Urothelium cell line (cell line): ENCODE measurements at places on chromosomes 5 and 9.

GRCh38 chr9:131258698-131259431, 17.4 kb downstream of the FAM78A start:
- no peak for DNase-seq

DNA sequence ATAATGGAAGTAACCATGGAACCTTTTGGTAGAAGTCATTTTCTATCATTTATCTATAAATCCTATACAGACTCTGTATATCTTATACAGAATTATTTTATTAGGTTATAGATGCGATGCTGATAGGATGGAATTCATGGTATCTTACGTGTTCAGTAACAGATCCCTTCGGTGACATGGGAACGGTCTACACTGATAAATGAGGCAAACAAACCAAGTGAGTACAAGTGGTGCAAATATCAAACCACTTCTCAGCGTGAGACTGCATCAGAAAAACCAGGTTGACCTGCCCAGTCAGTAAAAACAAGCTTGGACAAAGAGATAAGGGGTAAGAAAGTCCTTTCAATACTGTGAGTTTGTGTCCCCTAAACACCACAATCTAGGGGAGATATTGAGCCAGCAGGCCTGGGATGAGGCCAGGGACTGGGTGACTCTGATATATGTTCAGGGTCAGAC, 215.5 kb downstream of the GAPVD1 start:
- DNase-seq: no peak

DNA sequence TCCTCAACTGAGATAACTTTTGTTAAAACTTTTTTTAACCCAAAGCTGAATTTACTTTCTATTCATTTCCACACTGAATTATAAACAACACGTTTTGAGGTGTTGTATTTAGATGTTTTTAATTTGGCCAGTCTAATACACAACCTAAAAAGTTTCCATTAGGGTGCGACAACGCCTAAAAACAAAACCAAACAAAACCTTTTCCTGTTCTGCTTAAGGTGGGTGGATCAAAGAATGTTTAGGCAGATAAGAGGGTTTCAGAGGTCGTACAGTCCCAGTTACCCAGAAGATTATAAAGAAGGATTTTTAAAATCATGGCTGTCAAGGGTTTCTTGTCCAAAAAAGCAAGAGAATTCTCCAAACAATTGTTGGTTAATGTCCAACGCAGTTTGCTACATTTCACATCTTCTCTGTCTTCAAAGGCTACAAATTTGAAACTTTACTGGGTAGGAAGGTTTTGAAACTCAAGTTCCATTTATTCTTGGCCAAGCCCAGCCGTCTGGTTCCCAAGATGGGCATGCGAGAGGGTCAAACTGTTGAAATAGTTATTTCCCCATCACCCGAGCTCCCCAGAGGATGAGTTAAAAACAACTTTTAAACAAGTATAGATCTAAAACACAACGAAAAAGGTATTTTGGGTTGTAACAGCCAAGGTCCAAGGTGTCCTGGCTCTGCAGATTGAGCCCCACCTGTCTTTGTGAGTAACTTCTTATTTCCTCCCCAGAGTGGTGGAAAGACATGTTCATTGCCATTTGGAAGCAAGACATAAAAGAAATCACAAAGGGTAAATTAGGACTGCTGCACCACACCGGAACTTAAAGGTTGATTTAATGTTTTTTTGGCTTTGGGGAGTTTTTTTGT, 122.8 kb upstream of the MAP3K1 start:
- no peak for DNase-seq

DNA sequence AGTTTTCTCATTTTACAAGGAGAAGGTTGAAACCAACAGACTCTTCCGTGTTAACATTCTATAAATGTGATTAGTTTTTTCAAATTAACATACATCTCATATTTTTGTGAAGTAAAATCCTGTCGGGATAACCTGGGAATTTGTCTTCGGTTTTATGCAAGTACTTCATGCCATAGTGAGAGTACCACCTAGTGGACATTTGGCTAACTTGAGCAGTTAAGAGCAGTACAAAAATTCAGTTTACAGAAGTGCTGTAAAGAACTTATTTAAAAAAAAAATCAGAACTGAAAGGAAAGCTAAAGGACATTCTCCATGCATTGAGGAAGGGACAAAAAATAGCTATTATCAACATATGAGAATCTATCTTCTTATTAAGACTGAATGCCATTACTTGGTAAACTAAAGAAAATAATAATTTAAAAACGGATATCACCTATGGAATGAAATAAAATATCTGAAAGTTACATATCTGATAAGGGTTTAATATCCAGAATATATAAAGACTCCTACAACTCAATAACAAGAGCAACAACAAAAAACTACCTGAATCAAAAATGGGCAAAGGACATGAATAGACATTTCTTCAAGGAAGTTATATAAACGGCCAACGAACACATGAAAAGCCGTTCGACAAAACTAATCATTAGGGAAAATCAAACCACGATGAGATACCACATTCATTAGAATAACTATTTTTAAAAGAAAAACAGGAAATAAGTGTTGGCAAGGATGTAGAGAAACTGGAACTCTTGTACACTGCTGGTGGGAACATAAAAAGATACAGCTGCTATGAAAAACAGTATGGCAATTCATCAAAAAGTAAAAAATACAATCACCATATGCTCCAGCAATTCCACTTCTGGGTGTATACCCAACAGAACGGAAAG, 117.0 kb upstream of the GNA14 start:
- peak; percentile 25 for DNase-seq

DNA sequence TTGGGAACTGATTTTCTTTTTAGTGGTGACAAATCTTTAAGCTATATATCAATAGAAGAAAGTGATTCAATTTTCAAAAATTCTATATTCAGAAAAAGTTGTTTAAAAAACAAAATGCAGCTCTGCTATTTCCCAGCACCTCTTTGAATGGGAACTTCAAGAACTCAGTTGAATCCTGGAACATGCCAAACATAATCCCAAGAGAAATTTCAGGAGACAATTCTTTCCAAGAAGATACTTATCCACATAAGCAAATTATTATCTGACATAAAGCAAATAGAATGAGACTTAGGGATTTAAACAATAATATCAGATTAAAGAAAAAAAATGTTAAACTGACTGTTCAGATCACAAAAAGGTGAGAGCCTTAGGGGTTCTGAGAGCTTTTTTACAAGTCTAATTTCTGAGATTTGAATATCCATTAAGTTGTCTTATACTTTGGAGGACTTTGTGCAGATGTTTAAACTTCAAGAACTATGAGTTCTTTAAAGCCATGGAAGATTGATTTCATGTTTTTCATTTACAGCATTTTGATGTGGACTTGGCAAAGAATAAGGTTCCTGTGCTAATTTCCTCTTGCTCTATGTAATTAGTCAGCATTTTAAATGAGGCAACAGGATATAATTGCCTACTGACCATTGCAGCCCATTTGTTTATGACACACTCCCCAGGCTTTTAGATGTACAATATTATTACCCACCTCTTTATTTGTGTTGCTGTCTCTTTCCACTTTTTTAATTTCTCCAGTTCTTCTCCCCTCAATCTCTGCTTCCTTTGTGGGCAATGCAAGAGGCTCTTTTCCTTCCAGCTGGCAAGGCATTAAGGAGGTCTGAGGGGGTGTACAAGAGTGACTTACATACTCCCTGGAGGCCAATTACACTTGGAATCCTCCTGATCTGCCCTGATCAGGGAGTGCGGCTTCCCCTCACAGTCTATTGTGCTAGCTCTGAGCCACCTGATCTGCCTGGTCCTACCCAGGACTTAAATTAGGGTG, 419.1 kb downstream of the NR2F1-AS1 start:
- peak; percentile 32 for DNase-seq

GRCh38 chr9:76502746-76503145, 43.8 kb downstream of the GCNT1 start:
- DNase-seq: no peak

GRCh38 chr9:16335788-16336580, 534.5 kb downstream of the BNC2 start:
- DNase-seq: peak; percentile 91

DNA sequence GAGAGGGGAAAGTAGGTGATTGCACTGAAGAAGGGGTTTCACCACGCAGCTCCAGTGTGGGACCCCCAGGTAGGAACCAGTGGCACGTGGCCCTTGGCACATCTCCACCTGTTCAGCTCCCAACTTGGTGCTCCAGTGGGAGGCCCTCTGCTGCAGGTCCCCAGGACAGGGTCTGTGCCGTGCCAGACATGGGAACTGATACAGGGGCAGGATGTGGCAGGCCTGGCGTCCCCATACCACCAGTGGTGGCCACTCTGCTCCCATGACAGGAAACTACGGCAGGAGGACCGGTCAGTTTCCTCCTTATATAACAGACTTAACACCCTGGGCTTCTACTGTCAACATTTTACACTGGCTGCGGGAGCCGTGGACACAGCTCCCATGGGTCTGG, 67.3 kb downstream of the PSMB7 start:
- no peak for DNase-seq

DNA sequence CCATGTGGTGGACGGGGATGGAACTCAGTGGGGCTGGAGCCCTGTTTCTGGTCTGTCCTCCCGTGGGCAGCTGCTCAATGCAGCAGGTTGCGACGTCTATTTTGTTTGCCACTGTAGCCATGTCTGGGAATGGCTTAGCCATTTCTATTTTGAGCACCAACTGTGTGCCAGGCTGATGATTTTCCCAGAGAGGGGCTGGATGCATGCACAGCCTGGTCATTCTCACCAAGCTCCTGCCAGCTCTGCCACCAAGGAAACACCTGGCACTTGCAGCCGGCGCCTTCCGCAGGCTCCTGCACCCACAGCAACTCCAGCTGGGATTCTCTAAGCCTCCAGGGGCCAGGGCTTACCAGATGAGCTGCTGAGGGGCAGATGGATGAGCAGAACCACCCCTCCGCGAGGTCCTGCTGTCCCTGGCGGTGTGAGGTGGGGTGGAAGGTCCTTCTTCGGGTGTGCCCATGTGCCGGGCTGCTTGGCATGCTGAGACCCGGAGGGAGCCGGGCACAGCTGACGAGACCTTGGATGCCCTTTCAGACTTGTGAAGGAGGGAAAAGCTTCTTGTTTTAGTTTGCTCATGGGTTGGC, 151.2 kb downstream of the RXRA start:
- no peak for DNase-seq

DNA sequence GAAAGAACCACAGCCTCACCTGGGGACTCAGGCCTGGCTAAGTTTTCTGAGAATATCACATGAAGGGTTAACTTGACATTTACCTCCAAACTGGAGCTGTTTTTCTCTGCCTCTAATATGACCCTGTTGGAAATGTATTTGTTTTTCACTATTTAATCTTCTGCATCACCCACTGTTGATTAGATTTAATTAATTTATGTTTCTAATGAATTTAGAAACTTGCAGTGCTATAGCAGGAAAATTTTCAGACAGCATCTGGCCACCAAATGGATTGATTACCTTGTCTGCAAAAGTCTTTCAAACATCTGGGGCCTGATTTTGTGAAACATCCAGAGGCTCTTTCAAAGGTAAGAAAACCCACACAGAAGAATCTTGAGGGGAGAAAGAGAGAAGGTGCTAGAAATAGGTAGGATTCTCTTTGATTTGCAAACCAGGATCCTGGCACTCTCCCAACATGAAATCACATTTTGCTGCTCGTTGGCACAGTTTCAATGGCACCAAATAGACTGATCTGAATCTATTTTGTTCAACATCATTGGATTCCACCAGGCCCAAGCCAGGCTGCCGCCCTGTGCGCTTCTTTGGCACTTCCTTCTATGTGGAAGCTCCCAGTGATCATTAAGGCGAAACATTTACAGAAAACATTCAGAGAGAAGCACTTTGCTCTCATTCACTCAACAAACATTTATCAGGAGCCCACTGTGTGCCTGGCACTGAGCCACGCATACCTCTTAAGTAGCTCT, 157.3 kb downstream of the PPP2R2B start:
- DNase-seq: no peak

DNA sequence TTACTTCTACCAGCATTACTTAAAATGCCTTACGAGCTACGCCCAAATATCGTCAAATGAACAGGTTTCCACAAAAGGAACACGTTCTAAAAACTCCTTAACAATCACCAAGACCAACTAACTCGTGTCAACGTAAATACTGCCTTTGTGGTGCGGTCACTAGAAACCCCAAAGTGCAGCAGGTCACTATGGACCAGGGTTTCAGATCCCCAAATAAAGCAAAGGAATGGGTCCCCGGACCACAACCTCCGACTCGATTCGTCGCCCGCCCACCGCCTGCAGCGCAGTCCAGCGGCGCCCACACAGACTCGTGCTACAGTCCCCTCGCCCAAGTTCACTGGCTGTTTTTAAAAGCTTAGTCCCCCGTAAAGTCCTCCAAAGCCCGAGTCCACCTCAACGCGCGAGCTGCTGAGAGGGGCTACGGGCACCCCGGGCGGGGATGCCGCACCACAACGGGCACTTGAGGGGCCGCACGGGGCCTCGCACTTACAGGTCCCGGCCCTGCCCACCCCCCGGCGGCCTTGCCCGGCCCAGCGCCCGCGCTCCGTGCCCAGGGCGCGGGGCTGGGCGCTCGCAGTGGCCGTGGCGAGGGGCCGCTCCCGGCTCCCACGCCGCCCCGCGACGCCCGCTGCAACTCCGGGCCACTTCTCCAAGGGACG, 1.1 kb downstream of the NFIB start:
- DNase-seq: peak; percentile 9

DNA sequence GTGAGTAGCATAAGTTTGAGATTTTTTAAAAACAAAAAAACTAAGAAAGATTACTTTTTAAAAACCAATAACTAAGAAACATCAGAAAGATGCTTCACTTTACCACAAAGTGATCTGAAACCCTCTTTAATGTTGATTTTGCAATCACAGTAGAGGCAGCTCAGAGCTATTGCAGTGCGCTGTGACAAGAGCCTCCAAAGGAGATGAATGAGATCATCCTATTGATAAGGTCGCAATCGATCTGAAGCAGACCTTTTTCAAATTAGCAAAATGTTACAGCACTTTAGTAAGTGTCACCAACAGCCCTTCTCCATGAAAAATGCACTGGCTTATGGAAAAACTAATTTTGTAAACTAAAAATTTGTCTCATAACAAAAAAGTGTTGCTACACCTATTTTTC, 284.6 kb upstream of the EFNA5 start:
- no peak for DNase-seq

DNA sequence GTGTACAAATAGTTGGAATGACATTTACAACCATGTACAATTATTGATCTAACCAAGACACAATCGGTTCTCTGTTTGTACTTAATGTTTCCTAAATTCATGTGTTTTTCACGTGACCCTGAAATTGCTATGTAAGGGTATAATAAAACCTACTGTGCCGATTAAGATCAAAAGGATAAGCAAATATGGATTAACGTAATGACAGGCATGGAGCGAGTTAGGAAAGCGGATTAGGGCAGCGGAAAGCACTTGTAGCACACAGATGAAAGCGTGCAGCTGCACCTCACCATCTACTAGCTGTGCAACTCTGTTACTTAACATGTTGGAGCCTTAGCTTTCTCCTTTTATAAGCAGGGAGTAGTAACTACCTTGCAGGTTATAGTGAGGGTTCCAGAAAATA, 38.3 kb upstream of the ZFYVE16 start:
- DNase-seq: no peak

DNA sequence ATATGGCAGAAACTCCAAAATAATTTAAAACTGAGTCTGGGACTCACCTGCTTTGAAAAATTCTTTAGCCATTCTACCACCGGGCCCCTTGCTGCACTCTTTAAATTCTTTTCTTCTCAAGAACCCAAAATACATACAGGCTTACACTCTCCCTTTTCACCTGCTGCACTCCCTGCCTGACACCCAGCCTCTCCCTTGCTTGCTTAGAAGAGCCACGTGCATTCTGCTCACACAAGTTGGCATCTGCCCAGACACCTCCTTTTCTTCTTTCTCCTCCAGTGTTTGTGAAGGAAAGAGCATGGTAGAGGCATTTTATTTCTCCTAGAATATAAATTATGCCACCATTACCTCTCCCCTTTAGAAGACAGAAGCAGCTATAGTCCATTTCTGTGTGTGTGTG, 39.0 kb upstream of the AOPEP start:
- DNase-seq: no peak
